ENCODE measurements at places on chromosomes 6 and 20.

DNA sequence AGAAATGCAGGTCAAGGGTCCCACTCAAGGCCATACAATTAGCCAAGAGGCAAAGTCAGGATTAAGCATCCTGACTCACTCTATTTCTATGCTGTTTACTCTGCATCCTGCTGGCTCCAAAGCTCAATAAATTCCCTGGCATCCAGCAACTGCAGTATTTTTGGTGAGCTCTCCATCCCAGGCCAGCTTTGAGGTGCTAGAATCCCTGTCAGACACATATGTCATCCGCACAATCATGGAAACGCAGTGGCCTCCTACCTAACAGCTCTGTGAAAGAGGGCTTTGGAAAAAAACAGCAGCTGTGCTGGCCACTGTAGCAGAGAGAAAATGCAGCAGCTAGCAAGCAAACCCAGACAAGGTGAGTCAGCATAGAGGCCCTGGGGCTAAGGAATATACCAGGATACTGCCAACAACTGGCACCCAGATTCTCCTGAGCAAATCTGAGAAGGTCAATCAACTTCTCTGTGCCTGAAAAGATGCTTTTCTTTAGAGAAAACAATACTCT lies 58.4 kb downstream of the ANKEF1 start:
- DNase-seq = no peak

DNA sequence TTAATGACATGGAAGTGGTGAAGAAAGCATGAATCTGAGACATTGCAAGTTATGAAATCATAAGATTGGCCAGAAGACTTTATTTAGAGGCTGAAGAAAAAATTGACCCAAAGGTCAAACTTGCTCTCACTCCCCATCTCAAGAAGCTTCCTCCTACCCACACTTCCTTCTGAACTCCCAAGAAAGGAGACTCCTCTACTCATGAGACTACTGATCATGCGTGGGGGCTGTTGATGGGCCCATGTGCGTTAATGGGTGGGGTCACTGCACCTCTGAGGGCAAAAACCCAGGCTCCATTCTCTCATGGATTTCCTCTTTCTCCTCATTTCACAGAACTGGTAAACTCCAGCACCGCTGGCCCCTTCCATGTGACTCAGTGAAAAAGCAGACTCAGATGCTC lies 470.6 kb upstream of the ARID1B start:
- no peak for DNase-seq

DNA sequence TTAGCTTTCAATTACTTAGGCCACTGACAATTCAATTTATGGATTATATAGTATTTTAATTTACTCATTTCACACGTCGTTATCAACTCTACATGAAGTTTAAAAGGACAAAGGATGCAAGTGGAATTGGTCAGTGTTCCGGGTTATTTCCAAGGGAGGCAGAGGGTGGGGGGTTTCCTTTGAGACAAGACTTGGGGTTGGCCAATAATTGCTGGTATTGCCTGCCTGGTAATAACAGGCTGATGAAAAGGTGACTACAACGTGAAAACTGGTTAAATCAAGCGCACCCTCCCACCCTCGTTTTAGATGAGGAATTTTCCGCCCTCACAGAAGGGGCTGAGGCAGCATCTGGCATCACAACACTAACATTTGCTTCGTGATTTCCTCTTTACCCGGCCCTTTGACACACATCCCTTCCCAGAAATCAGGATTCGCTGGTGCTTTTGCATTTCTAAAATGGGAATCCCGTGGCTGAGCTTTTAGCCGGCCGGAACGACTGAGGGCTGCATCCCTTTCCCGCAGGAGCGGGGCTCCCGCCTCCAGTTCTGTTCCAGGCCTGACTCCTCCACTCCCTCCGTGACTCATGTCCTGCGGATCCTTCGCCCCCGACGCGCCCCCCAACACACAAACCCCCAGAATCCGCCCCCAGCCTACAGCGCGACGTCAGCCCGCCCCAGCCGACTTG lies 999 bp upstream of the PIM1 start:
- no peak for DNase-seq

DNA sequence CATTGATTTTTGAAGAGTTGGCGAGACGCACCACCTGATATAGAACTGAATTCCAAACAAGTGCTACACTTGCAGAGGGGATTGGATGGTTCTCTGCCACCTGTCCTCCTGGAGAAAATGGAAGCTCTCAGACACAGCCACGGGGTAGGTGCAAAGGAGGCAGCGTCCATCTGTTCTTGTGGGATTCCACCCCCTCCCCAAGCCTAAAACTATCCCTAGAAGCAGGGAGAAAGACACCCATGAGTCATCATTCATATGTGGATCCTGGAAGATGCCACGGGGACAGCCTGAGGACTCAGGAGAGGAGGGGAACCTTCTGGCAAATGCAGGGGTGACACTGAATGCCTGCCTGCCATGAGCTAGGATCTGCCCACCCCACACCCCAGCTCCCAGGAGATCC lies 171.3 kb upstream of the CST7 start:
- DNase-seq = no peak

DNA sequence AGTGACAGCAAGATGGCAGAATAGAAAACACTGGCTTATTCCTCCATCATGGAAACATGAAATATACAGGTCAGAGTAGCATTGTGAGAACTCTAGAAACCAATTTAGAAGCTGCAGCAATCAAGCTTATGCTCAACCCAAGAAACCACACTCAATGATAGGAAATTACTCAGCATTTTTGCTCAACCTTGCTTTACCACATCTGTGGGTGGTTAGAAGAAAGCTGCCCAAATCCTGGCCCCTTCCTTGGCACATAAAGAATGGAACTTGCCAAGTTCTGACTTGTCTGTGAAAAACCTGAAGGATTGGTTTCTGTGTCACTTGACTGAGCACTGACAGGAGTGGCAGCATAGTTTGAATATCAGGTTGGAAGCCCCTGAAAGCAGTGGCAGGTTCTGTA lies 108.0 kb upstream of the MOCS1 start:
- DNase-seq = no peak

Data from GDM1 (cell line).